ENCODE measurements at places on chromosomes 2 and 18. TPM values are rescaled to one million over a fixed set of nuclear protein-coding genes. Genes with fewer than 3 reads are reported as not detected.

SULT1C2 gene
- total RNA-seq: under 0.01 TPM

OXER1 gene
- under 0.01 TPM for total RNA-seq

OTOS gene
- not detected for total RNA-seq

SERPINB11 gene
- total RNA-seq: not detected

NUP35 gene
- total RNA-seq: 14.6 TPM

PRKAG3 gene
- not detected for total RNA-seq

CHMP1B gene
- 25.6 TPM for total RNA-seq

C2orf72 gene
- not detected for total RNA-seq

ZSWIM2 gene
- not detected for total RNA-seq

ALPG gene
- not detected for total RNA-seq

DCDC2C gene
- not detected for total RNA-seq

POTEE gene
- total RNA-seq: not detected

SH3RF3 gene
- total RNA-seq: 9.8 TPM

ASTL gene
- not detected for total RNA-seq

UCN gene
- 0.15 TPM for total RNA-seq

GCG gene
- not detected for total RNA-seq

CXCR2 gene
- not detected for total RNA-seq

CAPN14 gene
- total RNA-seq: under 0.01 TPM

ABCG5 gene
- total RNA-seq: not detected

OTX1 gene
- total RNA-seq: 0.17 TPM

FOXI3 gene
- not detected for total RNA-seq

PPP1R1C gene
- total RNA-seq: 0.15 TPM

GFPT1 gene
- total RNA-seq: 16.5 TPM

RASGRP3 gene
- 0.45 TPM for total RNA-seq

Data from bronchus fibroblast of lung (primary cell).